ENCODE measurements at places on chromosomes 1 and 21.

- no peak for DNase-seq
- H3K27me3 ChIP-seq = no peaks in the 10 kb centered on the region
- no peak overlapping the region for H3K4me3 ChIP-seq
- peaks cover 38% of the 10 kb centered on the region for H3K36me3 ChIP-seq
- H3K4me1 ChIP-seq = peaks cover 67% of the 10 kb centered on the region
Observed at GRCh38 chr21:37402251-37402867, 35.8 kb downstream of the DYRK1A start.

DNA sequence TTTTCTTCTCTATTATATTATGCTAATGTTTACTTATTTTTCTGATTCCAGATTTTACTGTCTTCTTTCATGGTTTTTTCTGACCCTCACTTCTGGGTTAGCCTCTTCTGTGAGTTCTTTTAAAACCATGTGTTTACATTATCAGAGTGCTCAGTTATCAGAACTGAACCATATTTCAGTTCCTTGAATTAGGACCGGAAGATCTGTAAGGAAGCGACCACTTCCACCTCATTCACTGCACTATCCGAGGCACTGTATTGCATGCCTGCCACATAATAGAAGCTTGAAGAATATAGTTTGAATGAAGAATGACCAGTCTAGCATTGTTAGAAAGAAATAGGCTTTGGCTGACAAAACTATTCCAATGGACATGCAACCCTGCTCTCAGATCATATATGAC lies 281.0 kb upstream of the DEPDC1 start:
- H3K36me3 ChIP-seq = no peaks in the 10 kb centered on the region
- H3K27me3 ChIP-seq = no peaks in the 10 kb centered on the region
- DNase-seq = no peak

- no peak overlapping the region for H3K4me3 ChIP-seq
- H3K4me1 ChIP-seq = no peaks in the 10 kb centered on the region
- no peak for DNase-seq
- H3K27me3 ChIP-seq = no peaks in the 10 kb centered on the region
Observed at GRCh38 chr21:35309316-35309715, 260.2 kb upstream of the RUNX1 start.

- no peak overlapping the region for H3K4me3 ChIP-seq
- H3K27ac ChIP-seq = no peak overlapping the region
- no peaks in the 10 kb centered on the region for H3K36me3 ChIP-seq
- H3K27me3 ChIP-seq = no peaks in the 10 kb centered on the region
- H3K4me1 ChIP-seq = no peaks in the 10 kb centered on the region
Observed at GRCh38 chr1:228318823-228319241, 87.8 kb downstream of the TRIM11 start.

All from activated CD4-positive, alpha-beta T cell treated with anti-CD3 and anti-CD28 coated beads, Interleukin-2, amount 10 ng/mL, durations not matched to agents 7 days and 5 days (primary cell).